ENCODE measurements at places on chromosomes 7 and 10. TPM values are rescaled to one million over a fixed set of nuclear protein-coding genes. Genes with fewer than 3 reads are reported as not detected.

NSMCE4A gene
- 26.8 TPM for total RNA-seq

MMP21 gene
- not detected for total RNA-seq

GRCh38 chr7:55557666-55558188 is 14.6 kb downstream of the VOPP1 start:
- DNase-seq: no peak

DNA sequence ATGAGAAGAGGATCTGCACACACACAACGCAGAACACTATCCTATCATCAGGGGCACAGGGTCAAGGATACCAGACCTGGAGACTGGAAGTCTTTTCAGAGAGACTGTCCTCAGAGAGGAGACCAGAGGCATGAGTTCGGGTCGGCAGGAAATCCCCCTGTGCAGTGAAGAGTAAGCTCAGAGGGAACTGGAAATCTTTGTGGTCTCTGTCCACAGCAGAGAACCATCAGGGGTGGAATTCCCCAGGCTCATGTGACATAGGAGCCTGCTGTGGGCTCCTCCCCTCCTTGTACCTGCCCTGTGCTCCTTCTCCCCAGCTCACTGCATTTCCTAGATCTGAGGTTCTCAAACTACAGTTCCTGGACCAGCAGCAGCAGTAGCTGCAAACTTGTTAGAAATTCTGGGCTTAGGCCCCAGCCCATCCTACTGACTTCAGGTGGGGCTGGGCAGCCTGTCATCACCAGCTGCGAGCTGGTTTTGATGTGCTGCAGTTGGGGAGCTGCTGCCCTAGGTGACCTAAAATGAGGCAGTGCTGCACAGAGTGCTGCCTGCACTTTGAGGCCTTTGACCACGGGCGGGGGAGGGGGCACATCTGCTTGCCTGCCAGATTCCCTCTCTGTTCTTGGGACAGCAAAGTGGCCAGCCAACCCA is 2.4 kb downstream of the ZMIZ2 start:
- peak; percentile 32 for DNase-seq

SLC13A1 gene
- not detected for total RNA-seq

Data from PC-9 (cell line).